ENCODE measurements at places on chromosomes 16 and 17.

DNA sequence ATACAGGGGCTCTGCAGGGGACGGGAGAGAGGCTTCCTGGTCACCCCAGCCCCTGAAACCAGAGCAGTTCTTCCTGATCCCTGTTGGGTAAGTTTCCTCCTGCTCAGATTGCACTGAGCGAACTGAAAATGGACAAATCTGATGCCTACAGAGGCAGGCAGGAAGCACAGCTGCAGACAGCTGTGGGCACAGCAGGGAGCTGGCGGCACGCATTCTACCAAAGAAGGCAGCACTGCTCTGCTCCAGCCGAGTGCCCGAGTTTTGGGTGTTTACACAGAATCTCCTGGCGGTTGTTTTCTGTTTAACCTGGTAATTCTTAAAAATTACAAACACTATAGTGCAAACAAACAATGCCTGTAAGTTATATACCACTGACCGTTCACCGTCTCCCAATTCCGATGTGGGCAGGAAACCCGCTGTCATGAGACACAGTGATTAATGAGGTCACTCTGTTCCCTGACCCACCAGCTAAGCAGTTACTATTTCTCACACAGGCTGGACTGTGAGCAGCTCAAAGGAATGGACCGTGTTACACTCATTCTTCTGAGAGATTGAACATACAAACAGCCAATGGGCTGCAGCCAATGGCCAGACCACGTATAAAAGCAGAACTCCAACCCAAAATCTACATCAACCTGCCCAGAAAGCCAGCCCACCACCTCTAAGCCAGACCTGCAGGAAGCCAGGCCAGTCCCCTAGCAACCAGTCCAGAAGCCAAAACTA is 25.5 kb downstream of the NSMCE1 start:
- peak; percentile 80 for DNase-seq

- no peak for DNase-seq
These were observed 11.9 kb downstream of the TMEM204 start for GRCh38 chr16:1545044-1546040.

GRCh38 chr17:33438578-33438977 is 145.5 kb upstream of the ASIC2 start:
- no peak for DNase-seq

GRCh38 chr16:67672306-67672705 is 5.7 kb downstream of the C16orf86 start:
- no peak for DNase-seq

DNA sequence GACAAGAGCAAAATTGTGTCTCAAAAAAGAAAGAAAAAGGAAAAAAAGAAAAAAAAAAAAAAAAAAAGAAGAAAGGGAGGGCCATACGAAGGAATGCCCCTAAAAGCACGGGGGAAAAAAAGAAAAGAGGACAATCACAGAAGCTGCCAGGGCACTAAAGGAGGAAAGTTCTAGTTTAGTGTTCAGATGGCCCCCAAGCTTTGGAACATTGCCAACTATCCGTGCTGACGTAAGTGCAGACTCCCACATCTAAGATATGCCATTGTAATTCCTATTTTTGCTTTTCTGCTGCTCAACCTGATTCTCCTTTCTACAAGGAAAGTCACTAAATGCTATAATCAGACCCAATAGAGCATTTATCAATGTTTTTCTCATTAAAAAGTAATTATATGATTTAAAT is 842.1 kb downstream of the KCNJ2 start:
- DNase-seq = no peak

DNA sequence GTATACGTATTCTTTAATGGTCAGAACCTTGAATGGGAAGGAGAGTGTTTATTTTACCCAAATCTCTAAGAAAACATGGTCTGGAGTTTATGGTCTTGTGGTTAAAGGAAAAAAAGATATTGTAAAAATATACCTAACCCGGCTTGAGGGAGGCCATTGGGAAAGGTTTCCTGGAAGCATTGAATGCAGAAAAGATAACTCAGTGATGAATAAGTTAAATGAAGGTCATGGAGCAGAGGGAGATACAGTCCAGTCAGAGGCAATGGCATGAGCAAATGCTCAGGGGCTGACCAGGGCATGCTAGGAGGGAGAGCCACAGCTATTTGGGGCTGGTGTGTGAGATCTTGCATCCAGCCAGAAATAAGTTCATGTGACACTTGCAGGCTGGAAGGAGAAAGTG is 430.4 kb upstream of the CDH5 start:
- DNase-seq = no peak

DNA sequence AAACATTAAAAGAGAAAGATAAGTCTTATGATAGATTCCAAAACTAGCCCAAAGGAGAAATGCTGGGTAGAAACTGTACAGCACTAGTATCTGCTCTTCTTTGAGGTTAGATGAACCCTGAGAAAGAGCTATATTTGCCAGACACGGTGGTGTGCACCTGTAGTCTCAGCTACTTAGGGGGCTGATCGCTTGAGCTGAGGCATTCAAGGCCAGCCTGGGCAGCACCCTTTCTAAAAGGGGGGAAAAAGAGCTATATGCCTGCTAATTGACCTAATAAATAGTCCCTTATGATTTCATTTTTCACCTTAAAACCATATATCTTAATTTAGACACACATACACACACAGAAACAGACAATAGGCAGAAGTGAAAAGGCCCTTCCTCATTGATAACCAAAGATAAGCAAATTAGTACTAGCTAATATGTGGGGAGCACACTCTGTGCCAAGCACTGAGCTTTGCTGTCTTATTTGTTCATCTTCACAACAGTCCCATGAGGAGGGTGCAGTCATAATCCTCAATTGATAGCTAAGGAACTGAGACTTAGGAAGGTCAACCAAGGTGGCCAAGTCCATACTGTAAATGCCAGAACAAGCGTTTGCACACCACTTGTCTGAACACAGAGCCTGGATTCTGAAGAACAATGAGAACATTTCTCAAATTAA is 56.6 kb upstream of the NLK start:
- DNase-seq = no peak

Measured in T-helper 2 cell (primary cell).